Mucosa of gallbladder (tissue), 1 donor: ENCODE measurements at places on chromosomes 12 and 14. TPM values are rescaled to one million over a fixed set of nuclear protein-coding genes. Genes with fewer than 3 reads are reported as not detected.
A peak's percentile ranks its signal among the peaks of the same experiment; 100 is the strongest.

DNA sequence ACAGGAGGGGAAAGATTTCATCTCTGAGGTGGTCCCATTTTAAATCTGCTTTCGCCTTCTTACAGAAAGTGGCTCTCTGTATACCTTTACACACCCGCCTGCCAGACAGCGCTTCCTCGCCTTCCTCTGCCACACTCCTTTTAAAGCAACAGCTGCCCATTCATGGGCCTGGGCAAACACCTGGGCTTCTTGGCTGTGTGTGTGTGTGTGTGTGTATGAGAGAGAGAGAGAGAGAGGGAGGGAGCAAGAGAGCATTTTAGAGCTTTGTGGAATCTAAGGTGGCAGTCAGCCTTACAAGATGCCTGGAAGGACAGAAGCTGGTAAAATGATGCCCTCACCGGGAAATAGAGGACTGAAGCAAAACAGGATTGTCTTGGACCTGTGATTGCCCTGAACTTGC, 20.0 kb downstream of the PTHLH start:
- DNase-seq: no peak

The SLC17A8 gene
- total RNA-seq: not detected

GRCh38 chr14:82009076-82009475, 475.4 kb upstream of the SEL1L start:
- DNase-seq: no peak

DNA sequence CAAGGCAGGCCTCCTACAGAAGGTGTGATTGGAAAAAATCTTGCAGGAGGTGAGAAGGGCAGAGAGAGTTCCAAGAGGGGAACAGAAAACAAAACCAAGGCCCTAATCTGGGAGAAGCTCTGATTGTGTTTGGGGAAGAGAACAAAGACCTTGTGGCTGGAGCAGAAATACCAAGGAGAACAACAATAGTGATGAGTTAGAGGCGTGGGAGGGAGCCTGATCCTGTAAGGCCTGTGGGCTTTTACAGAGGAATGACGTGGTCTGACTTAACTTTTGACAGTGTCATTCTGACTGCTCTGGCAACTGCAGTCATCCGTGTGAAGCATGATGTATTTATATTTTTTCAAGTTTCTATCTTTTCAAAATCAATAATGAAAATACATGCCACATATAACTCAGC, 200.6 kb downstream of the ANO4 start:
- no peak for DNase-seq

DNA sequence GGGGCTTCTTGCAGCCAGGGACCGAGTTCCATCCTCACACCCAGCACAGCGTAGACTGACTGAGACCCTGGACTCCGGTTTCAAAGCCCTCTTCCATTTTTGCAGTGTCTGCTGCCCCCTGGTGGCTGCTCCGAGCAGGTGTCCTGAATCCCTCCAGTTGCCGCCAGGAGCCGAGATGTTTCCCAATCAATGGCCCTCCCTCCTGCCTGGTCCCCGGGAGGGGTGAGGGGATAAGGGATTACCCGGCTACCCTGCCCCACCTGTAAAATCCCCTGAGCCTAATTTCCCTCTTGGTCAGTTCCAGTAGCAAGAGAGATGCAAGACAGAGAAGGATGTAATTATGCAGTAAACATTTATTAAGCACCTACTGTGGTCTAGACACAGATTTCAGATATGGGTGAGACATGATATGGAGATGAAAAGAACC, 55.0 kb downstream of the PHETA1 start:
- DNase-seq: peak; percentile 51

DNA sequence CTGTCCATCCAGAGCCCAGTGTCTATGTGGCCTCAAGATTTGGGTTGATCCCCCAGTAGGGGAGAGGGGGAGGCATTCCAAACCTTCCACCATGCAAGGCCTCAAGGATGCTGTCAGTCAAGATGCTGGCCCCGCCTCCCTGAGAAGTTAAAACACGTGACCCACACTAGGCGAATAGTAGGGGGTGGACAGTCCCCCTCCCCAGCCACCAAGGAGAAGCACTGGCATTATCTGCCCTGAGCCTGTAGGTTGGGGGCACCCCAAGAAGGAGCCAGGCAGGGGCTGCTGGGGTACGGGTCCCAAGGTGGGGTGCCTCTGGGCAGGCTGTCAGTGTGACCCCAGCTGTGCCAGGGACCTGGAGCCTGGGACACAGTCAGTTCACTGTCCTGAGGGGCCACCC, 2.3 kb downstream of the SLC25A29 start:
- DNase-seq: no peak
